Activated T-cell treated with anti-CD3 and anti-CD28 coated beads for 48 hours (primary cell): ENCODE measurements at places on chromosomes 5 and 9.

- no peak for DNase-seq
Measured at GRCh38 chr9:112274600-112274999, 58.8 kb downstream of the PTBP3 start.

- DNase-seq = no peak
Measured at GRCh38 chr9:101443364-101443771, 7.8 kb upstream of the ALDOB start.

GRCh38 chr9:125784286-125785049 is 37.3 kb downstream of the PBX3 start:
- DNase-seq = no peak

GRCh38 chr5:34507933-34508332 is 148.2 kb upstream of the RAI14 start:
- DNase-seq = no peak

GRCh38 chr5:132962429-132963021 is 909 bp downstream of the AFF4 start:
- DNase-seq = no peak

DNA sequence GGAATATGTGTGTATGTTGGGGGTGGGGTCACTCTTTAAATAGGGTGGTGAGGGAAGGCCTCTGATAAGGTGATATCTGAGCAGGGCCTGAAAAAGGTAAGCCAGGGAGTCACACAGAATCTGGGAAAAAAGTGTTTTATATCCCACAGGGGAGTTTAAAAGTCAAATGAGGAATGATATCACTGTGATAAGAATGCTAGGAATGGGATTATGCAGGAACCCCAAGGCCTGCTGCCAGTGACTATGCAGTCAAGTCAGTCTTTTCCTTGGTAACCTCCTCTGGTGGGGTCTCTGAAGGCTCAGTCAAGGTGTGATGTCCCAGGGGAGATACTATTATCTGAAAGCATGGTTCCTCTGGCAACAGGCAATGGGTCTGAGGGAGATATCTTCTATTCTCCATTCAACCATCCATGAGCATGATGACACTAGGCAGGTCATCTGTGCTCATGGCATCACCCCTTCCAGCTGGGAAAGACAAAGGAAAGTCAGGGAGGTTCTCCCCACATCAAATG is 53.5 kb downstream of the GRIA1 start:
- DNase-seq = no peak

GRCh38 chr9:134167530-134167931 is 3.2 kb upstream of the RNU6ATAC start:
- no peak for DNase-seq

- DNase-seq = no peak
Measured at GRCh38 chr9:98830554-98830953, 23.1 kb downstream of the GALNT12 start.

GRCh38 chr9:113516840-113517577 is 53.5 kb downstream of the RGS3 start:
- DNase-seq = peak; percentile 72

GRCh38 chr5:9558319-9558965 is 12.6 kb upstream of the SEMA5A start:
- no peak for DNase-seq

- DNase-seq = no peak
Measured at GRCh38 chr5:60487476-60487875, 212.5 kb downstream of the DEPDC1B start.

DNA sequence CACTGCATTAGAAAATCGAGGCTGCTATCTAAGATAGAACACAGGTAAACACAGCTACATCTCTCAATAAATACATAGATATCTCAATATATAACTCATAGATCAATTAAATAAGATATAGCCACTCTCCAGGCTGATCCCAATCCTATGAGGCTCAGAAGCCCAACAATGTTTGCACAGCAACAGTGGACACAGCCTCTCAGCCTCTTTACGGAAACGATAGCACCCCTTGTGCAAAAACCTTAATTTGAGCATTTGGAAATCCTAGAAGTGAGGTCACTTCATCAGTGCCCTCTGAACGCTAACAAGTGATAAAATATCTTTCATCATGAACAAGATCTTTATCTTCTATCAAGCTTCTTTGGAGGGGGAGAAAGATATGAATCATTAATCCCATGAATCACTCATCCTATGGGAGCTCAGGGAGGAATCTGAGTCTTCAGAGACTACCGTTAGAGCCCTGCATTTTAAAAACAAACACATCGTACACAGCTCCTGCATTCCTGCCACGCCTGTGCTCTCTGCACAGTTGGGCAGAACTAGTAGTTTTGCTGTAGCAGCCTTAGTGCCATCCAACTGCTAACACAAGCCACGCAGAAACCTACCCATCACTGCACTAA is 71.4 kb downstream of the MED27 start:
- no peak for DNase-seq

- no peak for DNase-seq
Measured at GRCh38 chr5:179322071-179323025, 22.9 kb downstream of the ADAMTS2 start.

DNA sequence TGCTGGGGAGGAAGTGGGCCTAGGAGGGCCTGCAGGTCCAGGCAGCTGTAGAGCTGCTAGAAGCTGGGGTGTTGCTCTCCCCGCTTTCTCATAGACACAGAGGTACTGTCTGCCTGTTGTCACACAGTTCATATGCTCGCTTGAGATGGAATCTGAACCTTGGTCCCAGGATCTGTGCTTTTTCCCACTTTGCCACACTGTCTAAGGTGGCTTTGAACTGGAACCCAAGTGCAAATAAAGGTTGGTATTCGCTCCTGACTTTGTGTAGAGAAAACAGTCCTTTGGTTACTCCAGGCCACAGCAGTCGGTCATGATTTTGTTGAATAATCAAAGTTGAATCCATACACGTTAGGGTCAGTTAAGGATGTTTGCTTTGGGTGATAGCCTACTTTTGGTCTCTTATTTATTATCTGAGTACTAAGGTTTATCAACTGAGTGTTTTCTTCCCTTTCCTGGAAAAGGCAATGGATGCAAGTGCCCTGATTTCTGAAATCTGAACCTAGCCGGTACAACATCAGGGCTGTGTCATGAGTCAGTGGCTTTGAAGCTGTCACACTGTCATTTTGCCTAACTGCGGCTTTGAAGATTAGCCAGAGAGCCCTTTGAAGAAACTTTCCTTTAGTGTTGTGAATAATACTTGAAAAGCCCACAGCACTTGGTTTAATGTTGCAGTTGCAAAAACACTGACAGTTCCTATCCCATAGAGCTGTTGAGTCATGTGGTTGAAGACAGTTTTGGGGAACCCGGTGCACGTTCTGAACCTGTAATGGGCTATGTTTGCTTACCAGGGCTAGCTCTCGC is 41.3 kb downstream of the HABP4 start:
- peak; percentile 17 for DNase-seq

GRCh38 chr5:143495821-143496275 is 92.4 kb upstream of the NR3C1 start:
- no peak for DNase-seq

- no peak for DNase-seq
Measured at GRCh38 chr5:172417130-172417841, 37.0 kb downstream of the SH3PXD2B start.

- no peak for DNase-seq
Measured at GRCh38 chr5:2017540-2018389, 135.0 kb upstream of the IRX4 start.

GRCh38 chr9:93592643-93593021 is 16.2 kb downstream of the PHF2 start:
- DNase-seq = no peak

- no peak for DNase-seq
Measured at GRCh38 chr5:45793638-45794532, 97.7 kb upstream of the HCN1 start.

DNA sequence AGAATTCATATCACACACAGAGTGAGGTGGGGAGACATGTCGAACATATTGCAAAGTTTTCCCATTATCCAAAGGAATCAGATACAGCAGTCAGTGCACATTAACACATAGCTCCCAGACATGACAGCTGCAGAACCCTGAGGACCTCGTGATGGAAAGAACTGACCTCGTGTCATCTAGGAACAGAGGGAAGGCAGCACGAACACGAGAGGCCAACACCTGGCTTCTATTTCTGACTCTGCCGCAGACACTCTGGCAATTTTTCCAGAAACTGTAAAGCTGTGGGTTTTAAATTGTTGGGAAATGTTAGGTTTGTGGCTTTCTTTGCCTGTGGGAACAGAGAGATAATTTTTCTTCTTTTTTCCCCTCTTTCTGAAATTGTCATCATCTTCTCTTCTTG is 315.0 kb upstream of the PIK3R1 start:
- DNase-seq = no peak

DNA sequence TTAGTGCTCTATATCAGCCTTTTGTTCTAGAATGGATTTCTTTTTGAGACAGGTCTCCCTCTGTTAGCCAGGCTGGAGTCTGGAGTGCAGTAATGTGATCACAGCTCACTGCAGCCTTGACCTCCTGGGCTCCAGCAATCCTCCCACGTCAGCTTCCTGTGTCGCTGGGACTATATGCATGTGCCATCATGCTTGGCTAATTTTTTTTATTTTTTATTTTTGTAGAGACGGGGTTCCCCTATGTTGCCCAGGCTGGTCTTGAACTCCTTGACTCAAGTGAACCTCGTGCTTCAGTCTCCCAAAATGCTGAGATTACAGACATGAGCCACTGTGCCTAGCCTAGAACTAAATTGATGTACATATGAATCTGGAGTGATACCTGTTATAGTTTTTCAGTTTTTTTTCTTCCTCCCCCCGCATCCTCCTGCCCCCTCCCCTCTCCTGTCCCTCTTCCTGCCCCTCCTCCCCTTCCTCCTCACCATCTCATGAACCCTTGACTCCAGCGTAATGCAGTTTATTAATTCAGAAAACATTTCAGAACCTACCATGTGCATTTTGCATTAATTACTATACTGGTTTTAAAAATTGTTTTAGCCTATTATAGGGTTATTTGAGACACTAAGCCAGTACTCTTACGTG is 37.4 kb upstream of the TNFAIP8 start:
- no peak for DNase-seq

- no peak for DNase-seq
Measured at GRCh38 chr9:83957248-83957513, 22.8 kb downstream of the HNRNPK start.

DNA sequence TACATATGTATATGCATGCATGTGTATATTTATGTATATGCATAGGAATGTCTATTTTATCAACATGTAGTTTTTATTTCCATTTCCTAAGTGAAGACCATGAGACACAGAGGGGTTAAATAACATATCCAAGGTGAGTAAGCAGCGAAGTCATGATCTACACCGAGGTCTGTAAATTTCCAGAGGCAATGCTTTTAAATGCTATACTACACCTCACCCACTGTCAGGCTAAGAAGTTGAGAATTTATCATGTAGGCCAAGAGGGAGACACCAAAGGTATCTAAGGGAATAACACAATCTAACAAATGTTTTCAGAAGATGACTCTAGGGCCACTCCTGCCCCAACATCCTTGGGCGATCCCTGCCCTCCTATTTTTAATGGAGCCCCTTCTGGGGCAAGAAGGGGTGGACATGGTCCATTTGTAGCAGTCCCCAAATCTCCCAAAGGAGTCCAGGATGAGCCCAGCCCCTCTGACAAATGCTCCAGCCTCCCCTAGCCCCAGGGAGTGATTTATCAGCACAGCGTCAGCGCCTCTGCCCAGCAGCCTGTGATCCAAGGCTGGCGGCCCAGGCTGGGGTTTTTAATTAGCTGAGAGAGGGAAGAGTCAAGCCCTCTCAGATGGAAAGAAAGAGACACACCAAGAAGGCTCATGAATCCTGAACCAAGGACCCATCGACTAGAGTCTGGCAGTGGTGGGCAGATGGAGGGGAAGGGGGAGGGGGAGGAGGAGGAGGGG is 339.9 kb downstream of the ASTN2 start:
- DNase-seq = no peak

DNA sequence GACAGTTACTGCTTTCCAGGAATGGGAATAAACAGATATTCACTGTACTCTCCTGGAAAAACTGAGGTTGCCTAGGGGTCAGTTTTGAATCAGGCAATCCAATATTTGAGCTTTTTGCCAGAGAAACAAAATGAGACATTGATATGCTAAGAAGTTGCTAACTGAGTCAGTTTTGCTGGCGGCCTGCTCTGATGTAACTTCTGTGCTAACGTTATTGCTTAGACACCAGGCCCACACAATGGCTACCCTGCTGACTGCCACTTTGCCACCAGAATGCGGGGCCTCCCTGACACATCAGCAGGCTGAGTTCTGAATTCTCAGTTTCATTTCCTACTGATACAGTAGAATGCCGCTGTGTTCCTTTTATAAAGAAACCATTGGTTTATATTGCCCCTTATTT is 18.2 kb upstream of the ZNF618 start:
- DNase-seq = no peak

GRCh38 chr9:77922591-77922990 is 109.0 kb downstream of the GNAQ start:
- no peak for DNase-seq

GRCh38 chr9:96163161-96163560 is 138.8 kb downstream of the HSD17B3 start:
- no peak for DNase-seq

GRCh38 chr5:172683645-172684471 is 42.8 kb downstream of the NEURL1B start:
- peak; percentile 62 for DNase-seq

GRCh38 chr5:179284751-179285631 is 60.3 kb downstream of the ADAMTS2 start:
- no peak for DNase-seq

GRCh38 chr5:135657536-135658305 is 78.9 kb upstream of the CXCL14 start:
- DNase-seq = no peak

DNA sequence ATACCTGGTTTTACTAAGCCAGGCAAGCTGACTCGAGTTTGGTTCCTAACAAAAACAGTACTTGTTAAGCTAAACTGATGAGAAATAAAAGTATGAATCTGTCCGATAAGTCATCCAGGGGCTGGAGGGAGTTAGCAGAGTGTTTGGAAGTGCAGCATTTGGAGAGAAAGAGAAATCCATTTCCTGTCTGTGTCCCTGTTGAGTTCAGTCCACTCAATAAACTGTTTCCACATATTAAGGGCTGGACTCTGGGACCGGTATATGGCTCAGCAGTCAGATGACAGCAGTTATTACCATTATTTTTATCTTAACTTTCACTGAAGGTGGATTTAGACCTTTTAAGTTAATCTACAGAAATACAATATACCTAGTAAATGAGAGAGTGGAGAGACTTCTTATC is 130.6 kb upstream of the ADRA1B start:
- no peak for DNase-seq

GRCh38 chr9:13432904-13433303 is 153.4 kb upstream of the MPDZ start:
- no peak for DNase-seq

DNA sequence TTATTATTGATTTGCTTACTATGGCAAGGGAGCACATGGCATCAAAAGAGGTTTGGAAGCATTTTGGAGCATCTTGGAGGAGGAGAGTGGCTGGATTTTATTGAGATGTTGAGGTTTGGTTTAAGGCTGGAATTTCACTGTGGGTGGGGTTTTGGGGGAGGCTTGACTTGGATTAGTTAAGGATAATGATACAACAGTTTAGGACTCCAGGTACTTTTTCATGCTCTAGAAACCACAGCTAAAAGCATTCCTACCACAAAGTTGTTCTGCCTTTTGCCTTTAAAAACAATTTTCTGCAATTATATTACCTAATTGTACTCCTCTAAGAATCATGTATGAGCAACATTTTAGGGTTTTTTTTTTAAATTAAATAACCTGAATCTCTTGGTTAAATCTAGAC is 5.0 kb downstream of the GCNT4 start:
- DNase-seq = no peak
